Stimulated activated CD8-positive, alpha-beta memory T cell treated with anti-CD3 and anti-CD28 coated beads, Interleukin-12 subunit alpha, Interleukin-12 subunit beta, amount 100 ng/mL, for 1 hour (primary cell): ENCODE measurements at places on chromosomes 2 and 18.

- no peak for DNase-seq
Observed at GRCh38 chr2:143088388-143088787, 40.8 kb upstream of the ARHGAP15 start.

DNA sequence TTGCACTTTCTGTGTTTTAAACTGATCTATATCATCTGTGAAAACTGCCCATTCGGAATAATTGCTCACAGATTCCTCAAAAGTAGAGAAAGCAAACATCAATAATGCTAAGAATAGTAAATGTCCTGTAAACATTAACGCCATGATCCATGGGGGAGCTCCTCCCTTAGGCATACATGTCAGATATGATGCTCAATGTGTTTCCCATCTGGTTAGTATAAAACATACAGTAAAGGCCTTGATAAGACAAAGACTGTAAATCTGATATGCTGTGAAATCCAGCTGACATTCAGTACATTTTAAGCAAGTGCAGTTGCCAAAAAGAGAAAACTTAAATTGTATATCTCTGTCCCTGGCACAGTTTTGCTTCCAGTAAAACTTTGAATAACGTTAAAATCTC, 2.1 kb downstream of the DSEL start:
- no peak for DNase-seq

DNA sequence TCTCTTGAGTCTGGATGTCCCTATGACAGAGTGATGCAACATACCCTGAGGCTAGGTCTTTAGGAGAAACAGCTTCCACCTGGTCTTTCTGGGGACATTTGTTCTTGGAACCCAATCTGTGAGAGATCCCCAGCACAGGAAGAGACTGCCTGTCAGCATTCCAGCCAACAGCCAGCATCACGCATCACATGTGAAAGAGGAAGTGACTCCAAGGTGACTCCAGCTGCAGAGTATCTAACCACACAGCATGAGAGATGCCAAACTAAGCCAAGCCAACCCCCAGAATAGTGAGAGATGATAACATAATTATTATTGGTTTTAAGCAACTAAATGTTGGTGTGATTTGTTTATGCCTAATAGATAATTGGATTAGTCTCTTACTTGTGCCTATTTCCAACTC, 35.7 kb downstream of the C18orf63 start:
- DNase-seq: no peak

DNA sequence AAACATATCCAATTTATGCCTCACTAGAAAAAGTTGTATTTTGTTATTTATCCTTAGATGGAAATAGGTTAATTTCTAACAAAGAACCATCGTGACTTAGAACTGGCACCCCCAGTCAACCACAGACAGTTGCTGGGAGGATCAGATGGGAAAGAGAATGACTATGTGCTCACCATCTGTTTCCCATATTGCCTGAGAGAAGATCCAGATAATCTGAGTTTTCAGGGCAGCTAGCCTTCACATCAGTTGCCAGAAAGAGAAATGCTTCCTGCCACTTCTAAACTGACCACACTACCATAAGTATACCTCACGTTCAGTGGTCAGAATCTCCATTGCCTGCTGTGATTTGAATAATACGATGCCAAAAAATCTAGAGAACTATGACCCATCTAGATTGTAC, 28.4 kb upstream of the NEB start:
- no peak for DNase-seq

DNA sequence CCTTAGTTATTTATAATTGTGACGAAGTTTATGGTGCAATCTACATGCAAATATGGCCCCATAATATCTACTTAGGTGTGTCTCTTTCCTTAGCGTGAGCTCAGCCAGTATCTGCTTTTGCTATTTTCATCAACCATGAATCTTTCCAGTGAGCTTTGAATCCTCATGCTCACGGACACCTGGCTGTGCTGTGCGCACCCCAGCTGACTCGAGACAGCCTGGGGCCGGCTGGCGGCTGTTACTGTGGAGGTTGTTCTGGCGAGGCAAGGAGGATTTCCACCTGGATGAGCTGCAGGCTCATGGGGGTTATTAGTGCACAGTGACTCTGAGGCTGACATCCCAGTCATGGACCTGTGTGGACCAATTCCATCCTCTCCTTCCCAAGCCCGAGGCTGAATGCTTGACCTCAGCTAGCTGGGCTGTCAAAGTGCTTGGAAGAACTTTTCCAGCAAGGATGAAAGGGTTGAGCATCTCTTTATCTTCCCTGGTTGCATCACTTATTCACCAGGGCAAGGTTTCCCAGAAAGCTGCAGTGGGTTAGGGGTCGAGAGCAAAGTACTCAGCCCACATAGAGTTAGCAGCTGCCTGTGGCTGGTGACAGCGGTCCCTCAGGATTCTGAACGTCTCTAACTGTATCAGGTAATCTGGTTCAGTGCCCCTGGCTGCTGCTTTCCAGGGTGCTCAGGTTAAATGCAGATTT, 141.7 kb downstream of the ARL4C start:
- no peak for DNase-seq
